ENCODE measurements at places on chromosomes 12 and 14. TPM values are rescaled to one million over a fixed set of nuclear protein-coding genes. Genes with fewer than 3 reads are reported as not detected.

The SIX1 gene
- 0.22 TPM for total RNA-seq

DNA sequence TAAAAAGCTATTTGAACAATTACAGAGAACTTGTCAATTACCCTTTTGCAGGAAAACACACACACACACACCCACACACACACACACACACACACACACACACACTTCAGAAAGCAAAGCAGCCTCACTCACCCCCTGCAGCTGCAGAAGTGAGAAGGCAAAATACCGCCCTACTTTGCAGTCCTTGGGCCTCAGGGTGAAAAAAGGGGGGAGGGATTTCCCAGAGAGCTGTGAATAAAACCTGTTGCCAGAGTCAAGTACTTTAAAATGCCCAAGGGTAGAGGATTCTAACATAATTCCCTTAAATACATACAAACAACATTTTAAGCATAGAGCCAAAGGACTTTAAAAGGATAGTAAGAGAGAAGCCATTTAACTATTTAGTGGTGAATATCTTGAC, 285.9 kb downstream of the MDGA2 start:
- DNase-seq: no peak

The CAPZA3 gene
- total RNA-seq: not detected

- no peak for DNase-seq
These were observed 11.7 kb downstream of the TAS2R50 start for GRCh38 chr12:10974965-10975364.

The ZFHX2 gene
- total RNA-seq: under 0.01 TPM

GRCh38 chr14:21528381-21529348, 2.5 kb upstream of the SALL2 start:
- no peak for DNase-seq

DNA sequence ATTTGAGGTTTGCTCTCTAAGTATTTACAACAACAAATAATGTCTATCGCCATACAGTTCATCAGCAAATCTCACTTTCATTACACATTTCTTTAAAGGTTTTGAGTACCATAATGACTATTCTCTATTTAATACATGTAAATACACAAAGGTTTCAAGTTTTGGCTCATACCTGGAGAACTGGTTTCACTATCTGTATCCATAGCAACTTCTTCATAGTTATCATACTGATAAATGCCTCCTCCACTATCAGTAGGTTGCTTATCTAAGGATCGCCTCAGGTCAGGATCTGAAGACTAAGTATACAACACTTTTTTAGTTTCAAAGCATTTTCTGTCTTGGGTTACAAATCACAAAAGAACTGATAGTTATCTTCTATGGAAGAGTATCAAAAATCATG, 21.4 kb downstream of the ZFC3H1 start:
- no peak for DNase-seq
